Right cardiac atrium (tissue), 5 donors: ENCODE measurements at places on chromosomes 6 and 20.

GRCh38 chr20:52622081-52622480, 350.1 kb upstream of the TSHZ2 start:
- DNase-seq, result no peak

DNA sequence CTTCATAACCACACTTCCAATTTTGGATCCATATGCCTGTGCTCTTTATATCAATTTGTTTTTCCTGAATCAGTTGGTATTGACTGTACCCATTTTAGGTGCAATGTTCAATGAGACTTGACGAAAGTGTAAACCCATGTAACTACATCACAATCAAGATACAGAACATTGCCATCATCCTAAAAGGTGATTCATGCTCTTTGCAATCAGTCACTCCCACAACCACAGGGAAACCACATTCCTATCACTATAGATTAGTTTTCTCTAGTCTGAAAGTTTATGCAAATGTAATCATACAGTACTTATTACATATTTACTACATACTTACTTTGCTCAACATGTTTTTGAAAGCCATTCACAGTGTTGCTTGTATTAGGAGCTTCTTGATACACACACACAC, 167.4 kb downstream of the ADGRG6 start:
- no peak for DNase-seq

GRCh38 chr6:169799474-169799926, 48.1 kb downstream of the ERMARD start:
- no peak for DNase-seq

GRCh38 chr20:61296629-61297019, 44.6 kb downstream of the CDH4 start:
- DNase-seq, result no peak

DNA sequence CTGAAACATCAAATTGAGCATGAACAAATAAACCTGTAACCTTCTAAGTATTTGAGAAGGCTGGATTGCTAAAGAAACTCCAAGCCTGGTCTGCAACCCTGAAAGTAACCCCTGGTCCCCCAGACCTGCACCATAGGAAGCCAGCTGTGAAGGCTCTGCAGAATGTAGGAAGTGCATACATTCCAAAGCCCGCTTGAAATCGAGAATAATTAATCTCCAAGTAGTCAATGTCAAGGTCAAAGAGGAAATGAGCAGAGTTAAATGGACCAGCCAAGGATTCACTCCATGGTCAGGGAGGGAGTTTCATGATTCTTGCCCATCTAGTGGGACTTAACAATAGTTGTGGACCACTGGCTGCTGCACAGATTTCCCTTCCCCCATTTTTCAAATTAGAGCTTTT, 107.6 kb upstream of the RNF24 start:
- no peak for DNase-seq

GRCh38 chr20:36112112-36112511, 42.4 kb upstream of the EPB41L1 start:
- no peak for DNase-seq

DNA sequence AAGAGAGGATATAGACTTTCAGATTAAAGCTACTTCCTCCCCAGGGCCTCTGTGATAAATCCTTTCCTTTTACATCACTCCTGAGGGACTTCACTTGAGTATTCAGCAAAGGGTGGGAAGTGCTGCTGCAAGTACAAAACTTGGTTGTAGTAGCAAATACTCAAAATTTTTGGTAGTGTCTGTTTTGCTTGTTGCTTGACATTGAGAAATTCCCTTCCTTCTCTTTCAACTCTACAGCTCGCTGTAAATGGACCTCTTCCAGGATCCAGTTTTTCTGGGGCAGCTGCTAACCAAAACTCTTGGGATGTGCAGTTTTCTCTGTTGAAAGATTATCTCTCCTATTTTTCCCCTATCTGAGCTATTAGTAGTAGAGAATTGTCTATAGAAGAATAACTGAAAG, 472.0 kb downstream of the CD109 start:
- DNase-seq, result no peak

DNA sequence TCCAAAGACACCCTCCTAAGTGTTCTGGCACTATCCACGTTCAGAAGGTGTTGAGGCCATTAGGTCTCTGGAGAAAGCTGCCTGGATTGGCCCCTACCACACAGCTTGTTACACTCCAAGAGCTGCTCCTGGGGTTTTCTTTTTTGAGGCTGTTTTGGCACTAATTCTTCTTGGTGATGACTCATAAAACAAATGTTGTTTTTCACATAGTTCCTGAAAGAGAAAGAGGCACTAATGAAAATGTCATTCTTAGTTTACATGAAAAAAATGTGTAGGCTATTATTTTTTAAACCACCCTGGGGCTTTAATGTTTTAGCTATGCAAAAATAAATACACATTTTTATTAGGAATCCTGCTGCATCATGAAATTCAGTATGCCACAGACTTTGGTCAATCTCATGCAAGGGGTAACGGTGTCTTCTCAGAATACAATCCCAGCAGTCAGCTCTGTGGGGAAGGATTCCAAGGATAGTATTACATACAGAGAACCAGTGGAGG, 38.1 kb downstream of the TBPL1 start:
- DNase-seq, result no peak

- DNase-seq, result no peak
These were observed 49.6 kb downstream of the TCP11 start for GRCh38 chr6:35091346-35092083.

DNA sequence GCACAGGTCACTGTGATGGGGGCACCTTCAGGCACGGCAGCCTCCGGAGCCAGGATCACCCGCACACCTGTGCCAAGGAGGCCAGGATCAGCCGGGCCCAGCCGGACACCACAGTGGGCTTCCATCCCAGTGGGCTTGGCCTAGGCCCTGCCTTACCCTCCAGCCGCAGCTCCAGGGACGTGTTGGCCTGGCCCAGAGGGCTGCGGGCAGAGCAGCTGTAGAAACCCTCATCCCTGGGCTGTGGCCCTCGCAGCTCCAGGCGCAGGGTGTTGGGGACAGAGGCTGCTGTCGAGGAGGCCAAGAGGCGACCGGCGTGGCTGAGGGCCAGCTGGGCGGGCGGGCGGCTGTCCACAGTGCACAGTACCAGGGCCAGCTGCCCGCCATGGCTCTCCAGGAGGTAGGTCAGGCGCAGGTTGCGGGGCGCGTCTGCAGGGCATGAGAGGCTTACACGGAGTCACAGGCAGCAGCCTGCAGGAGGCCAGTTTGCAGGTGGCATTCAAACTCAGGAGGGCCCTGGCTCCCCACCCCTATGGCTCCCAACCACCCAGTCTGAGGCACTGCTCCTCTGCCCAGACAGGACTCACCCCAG, 11.0 kb upstream of the ADAM33 start:
- DNase-seq, result peak; percentile 40

- no peak for DNase-seq
These were observed 24.7 kb upstream of the BAG2 start for GRCh38 chr6:57147401-57147800.

GRCh38 chr6:170273191-170273590, 17.7 kb downstream of the DLL1 start:
- DNase-seq, result no peak

DNA sequence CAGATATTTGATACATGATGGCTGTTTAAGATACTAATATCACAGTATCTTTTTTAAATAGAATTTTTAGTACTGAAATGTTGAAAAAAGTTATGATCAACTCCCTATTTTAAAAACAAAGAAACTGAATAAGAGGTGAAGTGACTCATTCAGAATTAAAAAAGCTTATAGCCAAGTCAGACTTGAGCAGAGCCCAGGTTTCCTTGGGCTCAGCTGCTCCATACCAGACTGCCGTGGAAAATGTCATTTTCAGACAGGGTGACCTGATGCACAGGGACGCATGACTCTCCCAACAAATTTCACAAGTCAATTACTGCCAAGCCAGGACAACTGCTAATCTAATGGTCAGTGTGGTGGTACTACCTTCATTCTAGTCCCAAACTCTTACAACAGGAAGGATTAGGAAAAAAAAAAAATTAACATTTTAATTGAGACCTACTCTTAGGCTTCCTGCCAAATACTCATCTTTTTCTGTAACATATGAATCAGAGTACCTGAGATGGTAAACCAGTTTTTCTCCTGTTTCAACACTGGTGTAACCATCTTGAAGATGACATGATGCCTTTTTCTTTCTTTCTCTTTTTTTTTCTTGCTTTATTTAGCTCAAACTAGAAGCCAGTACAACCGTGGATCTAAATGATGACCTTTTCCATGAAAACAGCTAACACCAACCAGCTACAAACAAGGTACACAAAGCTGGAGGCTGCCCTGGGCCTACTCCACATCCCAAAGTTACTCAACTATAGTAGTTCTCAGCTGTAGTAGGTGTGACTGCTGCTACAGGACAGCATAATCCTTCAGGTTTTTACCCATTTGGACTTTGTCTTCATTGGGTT, 30.5 kb downstream of the SLC22A23 start:
- DNase-seq, result no peak

DNA sequence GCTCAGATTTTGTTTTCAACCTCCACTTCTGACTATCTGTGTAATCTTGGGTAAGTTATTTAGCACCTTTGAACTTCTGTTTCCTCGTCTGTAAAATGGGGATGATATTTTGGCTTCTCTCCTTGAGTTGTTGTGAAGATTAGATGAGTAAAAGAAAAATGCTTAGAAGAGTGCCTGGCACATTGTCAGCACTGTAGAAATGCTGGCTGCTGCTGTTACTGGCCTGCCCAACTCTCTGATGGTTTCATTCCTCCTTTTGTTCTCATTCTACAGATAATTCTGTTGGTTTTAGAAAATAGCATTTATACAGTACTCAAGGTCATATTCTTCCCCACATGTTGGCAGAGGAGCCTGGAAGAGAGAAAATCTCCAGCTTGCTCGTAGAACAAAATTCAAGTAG, 547.2 kb upstream of the JAG1 start:
- no peak for DNase-seq

GRCh38 chr6:108940741-108941140, 92.5 kb downstream of the ARMC2 start:
- no peak for DNase-seq

DNA sequence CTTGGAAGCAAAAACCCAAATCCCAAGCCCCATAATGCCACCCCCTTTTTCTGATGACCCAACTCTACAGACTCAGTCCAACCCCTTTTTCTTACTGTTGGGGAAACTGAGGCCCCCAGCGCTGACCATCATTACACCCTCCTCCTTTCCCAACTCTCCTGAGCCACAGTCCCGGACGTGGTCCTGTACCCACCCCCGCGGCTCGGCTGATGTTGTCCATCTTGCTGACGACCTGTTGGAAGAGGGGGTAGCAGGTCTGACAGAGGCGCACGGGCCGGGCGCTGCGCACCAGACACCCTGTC, 533 bp downstream of the OSTM1 start:
- no peak for DNase-seq

- DNase-seq, result no peak
These were observed 307.9 kb upstream of the SLC35B3 start for GRCh38 chr6:8743170-8743745.

GRCh38 chr6:168828800-168829199, 387.8 kb downstream of the SMOC2 start:
- DNase-seq, result no peak

GRCh38 chr6:161139766-161140553, 133.9 kb downstream of the AGPAT4 start:
- DNase-seq, result no peak

DNA sequence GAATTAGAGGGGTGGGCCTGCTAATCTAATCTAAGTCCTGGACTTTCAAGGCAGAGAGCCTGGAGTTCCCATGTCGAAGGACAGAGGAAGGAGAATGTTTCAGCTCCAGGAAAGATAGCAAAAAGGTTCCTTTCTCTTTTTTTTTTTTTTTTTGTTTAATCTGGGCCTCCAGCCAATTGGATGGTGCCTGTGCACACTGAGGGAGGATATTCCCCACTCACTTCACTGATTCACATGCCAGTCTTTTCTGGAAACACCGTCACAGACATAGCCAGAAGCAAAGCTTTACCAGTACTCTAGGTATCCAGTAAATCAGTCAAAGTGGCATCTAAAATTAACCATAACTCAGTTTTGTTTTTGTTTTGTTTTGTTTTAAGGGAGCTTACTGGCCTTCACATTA, 721.1 kb downstream of the TENT5A start:
- DNase-seq, result no peak

DNA sequence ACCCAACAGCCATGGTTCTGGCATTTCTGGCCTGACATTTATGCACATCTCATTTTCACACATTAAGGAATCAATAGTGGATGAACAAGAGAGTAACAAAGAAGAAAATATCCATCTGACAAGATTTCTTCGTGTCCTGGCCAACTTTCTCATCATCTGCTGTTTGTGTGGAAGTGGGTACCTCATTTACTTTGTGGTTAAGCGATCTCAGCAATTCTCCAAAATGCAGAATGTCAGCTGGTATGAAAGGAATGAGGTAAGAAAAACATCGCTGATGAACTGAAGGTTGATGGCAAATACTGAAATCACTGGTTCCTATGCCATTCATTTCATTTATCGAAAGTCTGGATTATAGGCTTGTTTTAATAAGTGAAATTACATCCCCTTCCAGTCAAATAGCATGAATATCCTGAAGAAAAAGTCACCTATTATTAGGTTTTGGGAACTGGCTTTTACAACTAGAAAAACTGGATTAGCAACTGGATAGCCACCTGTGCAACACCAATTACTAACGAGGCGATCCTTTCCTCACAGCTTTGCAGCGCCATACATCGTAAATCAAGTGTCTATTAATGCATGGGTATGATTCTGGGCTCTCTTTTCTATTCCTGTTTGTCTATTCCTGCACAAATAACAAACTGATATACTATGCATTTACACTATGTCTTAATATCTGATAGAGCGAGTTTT, 50.2 kb upstream of the NOP56 start:
- no peak for DNase-seq

GRCh38 chr6:164164876-164165275, 750.4 kb downstream of the QKI start:
- DNase-seq, result no peak

GRCh38 chr20:56872620-56873458, 243.7 kb downstream of the TFAP2C start:
- no peak for DNase-seq

GRCh38 chr6:133306931-133307330, 65.8 kb downstream of the EYA4 start:
- no peak for DNase-seq

DNA sequence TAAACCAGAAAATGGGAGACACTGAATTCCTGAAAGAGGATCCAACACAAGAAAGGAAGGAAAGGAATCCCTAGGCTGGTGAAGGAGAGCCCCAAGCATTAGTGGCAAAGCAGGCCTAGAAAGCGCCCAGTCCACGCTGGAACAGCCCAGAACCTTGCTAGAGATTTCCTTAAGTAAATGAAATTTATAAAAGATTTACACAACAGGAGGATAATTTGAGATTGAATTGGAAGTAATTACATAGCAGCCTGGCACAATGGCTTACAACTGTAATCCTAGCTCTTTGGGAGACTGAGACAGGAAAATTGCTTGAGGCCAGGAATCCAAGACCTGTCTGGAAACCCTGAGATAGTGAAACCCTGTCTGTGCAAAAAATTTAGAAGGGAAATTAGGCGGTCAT, 26.8 kb upstream of the C20orf144 start:
- DNase-seq, result no peak

GRCh38 chr6:38404355-38404754, 235.4 kb downstream of the BTBD9 start:
- no peak for DNase-seq
